Fibroblast of lung (primary cell): ENCODE measurements at places on chromosomes 7 and 10. TPM values are rescaled to one million over a fixed set of nuclear protein-coding genes. Genes with fewer than 3 reads are reported as not detected.

The CADPS2 gene
- 32.2 and 40.8 TPM in 2 replicates for total RNA-seq

The EXOC4 gene
- total RNA-seq, result 118 and 158 TPM in 2 replicates

The PROSER2 gene
- total RNA-seq, result 1.8 and 2.6 TPM in 2 replicates

The CFAP70 gene
- 1.0 and 1.3 TPM in 2 replicates for total RNA-seq

GRCh38 chr10:30788307-30788706 is 158.8 kb upstream of the LYZL2 start:
- DNase-seq, result peak; percentile 54

DNA sequence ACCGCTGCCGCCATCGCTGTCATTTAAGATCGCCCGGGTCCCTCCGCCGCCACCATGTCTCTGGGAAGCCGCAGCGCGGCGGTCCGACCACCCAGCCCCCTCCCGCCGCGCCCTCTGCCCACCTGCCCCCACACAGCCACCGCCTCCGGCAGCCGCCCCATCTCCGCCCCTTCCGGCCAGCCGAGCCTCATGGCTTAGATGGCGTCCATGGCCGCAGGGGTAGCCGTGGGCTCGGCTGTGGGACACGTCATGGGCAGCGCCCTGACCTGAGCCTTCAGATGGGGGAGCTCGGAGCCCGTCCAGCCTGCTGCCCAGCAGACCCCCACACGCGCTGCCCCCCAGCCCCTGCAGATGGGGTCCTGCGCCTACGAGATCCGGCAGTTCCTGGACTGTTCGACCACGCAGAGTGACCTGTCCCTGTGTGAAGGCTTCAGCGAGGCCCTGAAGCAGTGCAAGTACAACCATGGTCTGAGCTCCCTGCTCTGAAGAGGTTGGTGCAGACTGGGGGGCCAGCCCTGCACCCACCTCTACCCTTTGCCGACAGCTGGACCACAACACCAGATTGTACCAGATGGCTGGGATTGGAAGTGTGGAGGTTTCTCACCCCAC is 38.0 kb upstream of the TARP start:
- no peak for DNase-seq

- no peak for DNase-seq
These were observed 950.1 kb downstream of the GRM8 start for GRCh38 chr7:126302639-126303038.

GRCh38 chr10:113057948-113058522 is 108.0 kb downstream of the TCF7L2 start:
- no peak for DNase-seq

- DNase-seq, result peak; percentile 35
These were observed 11.2 kb upstream of the SLC35B4 start for GRCh38 chr7:134327896-134328295.

DNA sequence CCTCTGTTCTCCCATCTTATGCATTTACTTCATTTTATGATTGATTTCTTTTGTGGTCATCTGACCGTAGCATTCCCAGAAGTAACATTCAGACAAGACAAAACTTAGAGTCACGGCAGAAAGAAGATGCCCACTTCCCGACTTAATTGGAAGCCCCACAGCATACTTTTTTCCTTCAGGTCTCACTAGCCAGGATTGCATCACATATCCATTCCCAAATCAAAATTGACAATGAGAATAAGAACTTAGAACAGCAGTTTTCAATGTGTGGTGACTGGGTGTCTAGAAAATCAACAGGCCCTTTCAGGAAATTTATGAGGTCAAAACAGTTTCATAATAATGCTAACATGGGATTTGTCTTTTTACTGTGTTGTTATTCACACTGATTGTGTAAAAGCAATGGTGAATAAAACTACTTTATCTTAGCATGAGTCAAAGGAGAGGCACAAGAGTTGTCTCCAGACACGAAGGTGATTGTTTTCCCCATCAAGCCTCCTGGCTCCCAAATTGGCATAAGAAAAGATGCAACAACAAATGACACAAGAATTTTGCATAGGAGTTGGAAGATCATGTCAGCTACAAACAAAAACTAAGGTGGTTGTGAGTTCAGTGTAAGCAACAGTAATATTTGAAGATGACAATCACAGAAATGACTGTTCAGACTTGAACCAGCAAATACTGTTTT is 493.9 kb downstream of the HTR7 start:
- DNase-seq, result no peak

DNA sequence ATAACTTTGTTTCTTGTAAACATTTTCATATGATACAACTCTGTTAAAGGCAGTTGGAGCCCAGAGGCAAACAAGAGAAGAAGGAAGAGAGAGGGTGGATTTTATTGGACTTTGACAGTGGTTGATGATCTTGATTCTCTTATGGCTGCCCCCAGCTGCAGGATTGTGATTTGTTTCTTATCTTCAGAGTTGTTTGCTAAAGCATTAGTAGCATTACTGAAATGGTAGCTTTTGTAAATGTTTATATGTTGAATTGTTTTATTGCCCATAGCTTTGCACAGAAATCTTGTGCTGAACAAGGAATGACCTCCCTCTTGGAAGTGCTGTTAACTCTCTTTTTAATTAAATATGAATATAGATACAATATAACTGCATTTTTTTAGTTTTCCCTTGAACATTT is 309.4 kb downstream of the AUTS2 start:
- DNase-seq, result no peak

GRCh38 chr10:105210546-105210945 is 569.5 kb downstream of the SORCS3 start:
- DNase-seq, result peak; percentile 1

DNA sequence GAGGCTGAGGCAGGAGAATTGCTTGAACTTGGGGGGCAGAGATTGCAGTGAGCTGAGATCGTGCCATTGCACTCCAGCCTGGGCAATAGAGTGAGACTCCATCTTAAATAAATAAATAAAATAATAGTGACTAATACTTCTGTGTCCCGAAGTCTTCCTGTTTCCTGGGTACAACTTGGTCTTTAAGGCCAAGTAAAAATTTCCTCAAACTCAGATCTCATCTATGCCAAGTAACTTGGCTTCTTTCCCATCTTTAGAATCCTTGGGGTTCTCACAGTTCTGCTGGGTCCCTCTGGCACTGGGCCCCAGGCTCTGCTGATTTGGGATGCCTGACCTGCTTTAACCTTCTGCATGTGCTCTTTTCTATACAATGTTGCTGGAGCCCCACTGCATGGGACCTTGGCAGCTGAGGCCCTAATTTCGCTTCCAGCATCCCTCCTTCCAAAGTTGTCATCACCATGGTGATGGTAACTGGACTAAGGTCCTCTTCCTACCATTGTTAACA is 22.7 kb upstream of the AKR1B10 start:
- DNase-seq, result no peak

DNA sequence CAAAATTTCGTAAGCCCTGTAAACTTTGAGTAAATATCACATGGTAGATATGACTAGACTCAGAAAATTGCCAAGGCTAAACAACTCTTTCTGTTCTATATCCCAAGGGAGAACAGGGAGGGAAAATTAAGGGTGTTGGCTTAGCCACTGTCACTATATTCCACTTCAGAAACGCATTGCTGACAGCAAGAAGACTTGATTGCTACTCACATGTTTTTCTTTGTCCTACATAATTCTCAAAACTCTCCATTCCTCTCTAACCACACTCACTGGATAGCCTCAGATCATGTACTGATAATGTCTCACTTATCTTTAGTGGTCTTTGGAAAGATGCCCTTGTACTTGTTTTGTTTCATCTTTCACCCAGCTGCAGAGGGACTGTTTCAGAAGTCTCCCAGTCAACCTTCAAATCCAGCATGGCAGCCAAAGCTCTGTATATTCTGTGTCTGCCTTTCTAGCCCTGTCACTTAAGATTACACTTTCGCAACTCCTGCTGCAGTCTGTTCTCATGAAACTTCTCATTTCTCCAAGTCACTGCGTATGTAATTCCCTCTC is 582.4 kb upstream of the FZD8 start:
- DNase-seq, result peak; percentile 38

GRCh38 chr7:142770661-142771352 is at the start of gene PRSS2:
PRSS2 (plus strand) TSS chr7:142770970; CDS start chr7:142770983, 13 bp downstream.
- no peak for DNase-seq

DNA sequence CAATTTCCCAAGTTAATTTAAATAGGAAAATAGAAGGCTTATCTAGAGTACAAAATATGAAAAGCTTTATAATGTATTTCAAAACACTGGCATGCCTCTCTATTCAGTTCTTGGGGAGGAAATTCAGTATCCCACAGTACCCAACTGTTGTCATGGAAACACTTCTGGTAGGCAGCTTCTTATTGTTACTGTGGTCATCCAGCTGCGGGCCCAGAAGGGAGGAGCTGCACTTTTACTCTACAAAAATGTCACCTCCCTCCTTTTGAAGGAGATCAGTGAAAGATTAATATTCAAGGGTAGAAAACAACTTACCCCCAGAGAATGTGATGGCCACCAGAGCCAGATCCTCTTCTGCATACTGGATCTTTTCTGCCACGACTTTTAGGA is 202.8 kb downstream of the RAPGEF5 start:
- DNase-seq, result no peak

- DNase-seq, result no peak
These were observed 409.0 kb upstream of the NRP1 start for GRCh38 chr10:33743429-33743857.

DNA sequence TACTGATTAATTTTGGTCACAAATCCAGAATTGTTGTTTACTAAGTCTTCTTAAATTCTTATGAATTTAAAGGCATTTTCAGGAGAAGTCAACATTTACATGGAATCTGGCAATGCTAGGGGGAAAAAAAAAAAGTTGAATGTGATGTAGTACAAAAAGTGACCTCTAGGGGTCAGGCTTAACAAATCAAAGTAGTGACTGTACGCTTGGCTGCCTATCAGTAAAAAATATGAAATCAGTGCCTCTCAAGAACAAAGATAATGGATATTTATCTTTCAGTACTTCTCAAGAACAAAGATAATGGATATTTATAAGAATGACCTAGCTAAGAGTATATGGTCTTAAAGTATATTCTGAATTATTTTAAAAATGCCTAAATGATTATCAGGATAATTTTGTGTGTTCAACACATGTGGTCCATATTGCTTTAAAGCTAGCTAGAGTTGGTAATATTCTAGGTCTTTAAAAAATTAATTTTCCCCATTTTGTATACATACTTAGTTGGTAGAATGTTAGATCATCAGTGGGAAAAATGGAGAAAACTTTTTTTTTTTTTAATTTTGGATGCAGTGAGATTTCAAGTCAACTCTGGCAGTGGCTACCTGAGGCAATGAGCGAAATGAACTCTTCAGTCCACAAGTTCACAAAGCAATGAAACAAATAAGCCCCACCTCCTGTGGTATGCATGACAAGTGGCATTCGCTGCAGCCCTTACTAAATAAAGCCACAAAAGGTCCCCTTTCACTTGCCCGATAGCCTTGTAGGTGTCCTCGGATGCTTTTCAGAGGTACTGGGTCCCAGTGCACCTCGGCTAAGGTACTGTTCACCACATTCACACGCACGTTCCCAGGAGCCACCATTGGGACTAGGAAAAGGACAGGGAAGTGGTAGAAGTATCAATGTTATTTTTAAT is 51.2 kb upstream of the LAMB4 start:
- peak; percentile 78 for DNase-seq

DNA sequence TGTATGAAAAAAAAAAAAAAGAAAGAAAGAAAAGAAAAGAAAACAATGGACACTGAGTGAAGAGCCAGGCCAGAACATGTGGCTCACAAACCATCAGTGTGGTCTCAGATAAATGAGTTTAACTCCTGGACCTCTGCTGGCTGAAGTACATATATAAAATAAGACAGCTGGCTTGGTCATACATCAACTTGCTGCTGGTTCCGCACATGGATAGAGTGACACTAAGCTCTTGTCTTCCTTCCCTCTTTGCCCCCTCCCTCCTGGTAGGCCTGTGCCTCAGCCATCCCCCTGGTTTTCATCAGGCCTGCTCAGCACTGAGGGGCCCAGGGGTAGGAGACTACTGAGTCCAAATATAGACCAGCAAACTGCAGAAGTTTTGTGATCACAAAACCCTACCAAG is 58.1 kb upstream of the DGKI start:
- peak; percentile 27 for DNase-seq

GRCh38 chr10:122239578-122240257 is 31.4 kb upstream of the BTBD16 start:
- DNase-seq, result peak; percentile 74
